ENCODE measurements at places on chromosomes 1 and 21. TPM values are rescaled to one million over a fixed set of nuclear protein-coding genes. Genes with fewer than 3 reads are reported as not detected.

NPPB gene
- polyA plus RNA-seq, result 0.37 TPM

DNA sequence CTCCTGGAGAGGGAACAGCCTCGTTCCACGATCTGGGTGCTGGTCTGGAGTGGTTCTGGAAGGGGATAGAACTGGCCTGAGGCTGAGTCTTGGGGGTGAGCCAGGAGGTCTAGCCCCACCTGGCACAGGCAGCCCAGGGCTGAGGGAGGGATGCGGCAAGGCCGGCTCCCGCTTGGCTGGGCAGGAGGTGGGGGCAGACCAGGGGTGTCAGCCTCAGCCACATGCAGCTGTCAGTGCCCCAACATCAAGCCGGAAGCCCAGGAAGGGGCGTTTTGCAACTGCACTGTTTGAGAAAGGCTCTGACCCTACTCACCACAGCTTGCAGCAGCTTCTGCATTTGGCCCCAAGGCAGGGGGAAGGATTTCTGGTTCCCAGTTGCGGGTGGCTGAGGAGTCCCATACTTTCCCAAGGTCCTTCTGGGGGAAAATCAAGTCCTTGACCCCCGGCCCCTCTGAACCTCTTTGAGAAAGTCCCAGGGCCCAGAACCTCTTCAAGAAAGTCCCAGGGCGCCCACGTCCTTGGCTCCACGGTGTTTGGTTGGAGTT is 2.0 kb downstream of the EFHD2 start:
- no peak for DNase-seq

DNA sequence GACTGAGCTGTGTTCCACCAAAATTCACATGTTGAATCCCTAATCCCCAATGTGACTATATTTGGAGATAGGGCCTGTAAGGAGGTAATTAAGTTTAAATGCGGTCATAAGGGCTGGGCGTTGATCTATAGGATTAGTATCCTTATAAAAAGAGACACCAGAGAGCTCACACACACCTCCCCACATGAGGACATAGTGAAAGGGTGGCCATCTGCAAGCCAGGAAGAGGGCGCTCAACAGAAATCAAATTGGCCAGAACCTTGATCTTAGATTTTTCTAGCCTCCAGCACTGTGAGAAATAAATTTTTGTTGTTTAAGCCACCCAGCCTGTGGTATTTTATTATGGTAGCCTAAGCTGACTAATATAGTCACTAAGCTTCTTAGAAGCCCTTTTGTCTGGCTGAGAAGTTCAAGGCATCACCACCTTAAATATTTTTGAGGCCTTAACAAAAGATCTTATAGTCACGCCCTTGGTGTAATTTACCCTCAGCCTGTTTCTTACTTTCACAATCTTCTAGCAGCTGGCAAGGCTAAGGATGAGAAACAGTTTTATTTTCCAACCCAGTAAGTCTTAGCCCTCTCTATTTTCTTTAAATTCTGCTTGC is 28.8 kb downstream of the GORAB start:
- no peak for DNase-seq

DNA sequence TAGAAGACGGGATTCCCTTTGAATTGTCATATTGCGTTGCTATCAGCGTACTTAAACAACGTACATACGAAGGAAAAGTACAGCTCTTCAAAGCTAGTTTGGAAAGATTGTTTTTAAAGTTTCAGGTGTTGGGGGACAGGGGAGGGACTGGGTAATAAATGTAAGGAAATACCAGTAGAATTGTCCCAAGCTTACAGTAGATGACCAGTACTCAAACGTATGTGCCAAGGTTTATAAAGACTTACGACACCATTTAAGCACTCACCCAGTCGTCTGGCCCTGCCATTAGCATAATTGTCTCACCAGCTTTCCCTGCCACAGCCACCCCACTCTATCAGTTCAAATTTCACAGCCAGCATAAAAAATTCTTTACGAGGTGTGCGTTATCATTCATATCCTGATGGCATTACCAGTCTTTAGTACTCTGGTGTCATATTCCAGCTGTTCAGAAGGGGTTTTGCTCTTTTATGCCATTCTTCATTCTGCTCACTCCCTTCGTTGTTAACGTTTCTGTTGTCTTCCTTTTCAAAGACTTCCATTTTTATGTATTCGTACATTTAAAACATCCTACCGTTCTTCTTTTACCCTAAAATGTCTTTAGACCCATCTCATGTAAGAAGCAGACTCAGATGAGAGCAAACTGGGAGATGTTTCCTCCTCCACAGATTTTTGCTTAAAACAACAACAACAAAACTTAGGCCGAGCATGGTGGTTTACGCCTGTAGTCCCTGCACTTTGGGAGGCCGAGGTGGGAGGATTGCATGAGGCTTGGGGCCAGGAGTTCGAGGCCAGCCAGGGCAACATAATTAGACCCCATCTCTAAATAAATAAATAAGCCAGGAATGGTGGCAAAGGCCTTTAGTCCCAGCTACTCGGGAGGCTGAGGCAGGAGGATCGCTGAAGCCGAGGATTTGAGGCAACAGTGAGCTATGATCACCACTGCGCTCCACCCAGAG is 1.0 kb upstream of the HP1BP3 start:
- no peak for DNase-seq

DNA sequence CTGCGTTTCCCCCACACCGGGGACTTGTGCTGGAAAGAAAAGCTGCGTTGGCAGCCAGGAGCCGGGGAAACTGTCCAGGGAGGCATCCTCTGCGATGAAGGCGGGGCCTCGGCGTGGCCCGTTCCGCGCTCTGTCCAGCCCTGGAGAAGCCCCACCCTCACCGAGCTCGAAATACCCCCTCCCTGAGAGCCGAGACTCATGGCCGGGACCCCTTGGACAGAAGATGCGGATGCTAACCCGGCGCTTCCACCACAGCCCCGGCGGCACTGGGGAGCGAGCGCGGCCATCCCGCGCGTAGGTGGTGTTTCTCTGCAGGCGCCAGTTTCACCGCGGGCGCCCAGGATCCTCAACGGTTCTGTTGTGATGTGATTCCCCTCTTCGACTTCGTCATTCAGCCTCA is 31.6 kb downstream of the PDE9A start:
- DNase-seq, result no peak

DNA sequence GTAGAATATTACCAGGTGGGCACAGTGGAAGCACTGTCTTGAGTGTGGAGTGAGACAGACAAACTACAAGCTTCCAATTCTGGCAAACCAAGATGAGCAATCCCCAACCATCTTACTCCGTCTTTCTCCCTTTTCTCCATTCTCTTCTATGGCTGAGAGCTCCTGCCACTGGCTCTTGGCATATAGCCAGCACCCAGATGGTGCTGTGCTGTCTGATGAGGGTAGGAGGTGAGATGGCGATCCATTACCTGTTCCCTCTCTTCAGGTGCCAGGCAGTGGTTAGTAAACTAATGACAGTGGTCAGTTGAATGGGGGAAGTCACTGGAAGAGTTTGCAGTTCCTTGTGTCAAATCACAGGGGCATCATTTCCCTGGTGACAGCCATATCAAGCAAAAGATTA is 108.4 kb downstream of the FNBP1L start:
- DNase-seq, result no peak

GRCh38 chr1:27632387-27633297 is 2.3 kb downstream of the FGR start:
- no peak for DNase-seq

DNA sequence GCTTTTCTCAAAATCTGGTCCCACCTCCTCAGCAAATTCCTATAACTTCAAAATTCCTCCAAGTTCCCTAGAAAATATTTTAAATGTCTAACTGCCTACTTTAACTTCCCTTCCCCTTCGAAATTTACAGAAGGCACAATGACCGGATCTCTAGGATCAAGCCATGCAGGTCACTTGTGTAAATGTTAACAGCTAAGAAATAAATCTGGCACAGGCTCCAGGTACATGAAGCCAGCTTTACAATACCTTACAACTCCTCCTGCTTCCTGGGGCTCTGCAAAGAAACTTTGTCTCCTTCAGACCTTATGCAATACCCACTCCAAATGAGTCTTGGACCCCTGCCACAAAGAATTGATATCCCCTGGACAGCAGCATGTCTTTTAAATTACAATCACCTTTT is 1164.2 kb downstream of the BRINP3 start:
- DNase-seq, result no peak

- no peak for DNase-seq
Measured at GRCh38 chr1:25431955-25432719, 1.4 kb downstream of the MACO1 start.

GRCh38 chr1:35223084-35223630 is 30.2 kb upstream of the SFPQ start:
- no peak for DNase-seq

DNA sequence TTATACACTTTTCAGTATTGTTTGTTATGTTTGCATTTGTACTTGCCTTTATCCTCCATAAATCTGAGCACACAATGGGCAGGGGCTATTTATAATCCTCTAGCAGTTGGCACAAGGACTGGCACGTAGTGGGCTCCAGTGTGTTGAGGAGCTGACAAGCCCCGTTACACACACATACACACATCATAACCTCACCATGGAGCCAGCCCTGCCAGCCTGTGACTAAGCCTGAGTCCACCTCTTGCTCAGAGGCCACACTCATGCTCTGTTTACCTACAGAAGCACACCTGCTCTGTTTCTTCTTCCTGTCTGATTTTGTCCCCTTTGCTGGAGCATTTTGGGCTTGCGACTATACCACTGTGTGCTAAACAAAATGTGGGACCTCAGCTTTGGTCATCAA is 64.5 kb upstream of the SPATA6 start:
- DNase-seq, result no peak

GRCh38 chr21:45982092-45982757 is 655 bp downstream of the COL6A1 start:
- no peak for DNase-seq

DNA sequence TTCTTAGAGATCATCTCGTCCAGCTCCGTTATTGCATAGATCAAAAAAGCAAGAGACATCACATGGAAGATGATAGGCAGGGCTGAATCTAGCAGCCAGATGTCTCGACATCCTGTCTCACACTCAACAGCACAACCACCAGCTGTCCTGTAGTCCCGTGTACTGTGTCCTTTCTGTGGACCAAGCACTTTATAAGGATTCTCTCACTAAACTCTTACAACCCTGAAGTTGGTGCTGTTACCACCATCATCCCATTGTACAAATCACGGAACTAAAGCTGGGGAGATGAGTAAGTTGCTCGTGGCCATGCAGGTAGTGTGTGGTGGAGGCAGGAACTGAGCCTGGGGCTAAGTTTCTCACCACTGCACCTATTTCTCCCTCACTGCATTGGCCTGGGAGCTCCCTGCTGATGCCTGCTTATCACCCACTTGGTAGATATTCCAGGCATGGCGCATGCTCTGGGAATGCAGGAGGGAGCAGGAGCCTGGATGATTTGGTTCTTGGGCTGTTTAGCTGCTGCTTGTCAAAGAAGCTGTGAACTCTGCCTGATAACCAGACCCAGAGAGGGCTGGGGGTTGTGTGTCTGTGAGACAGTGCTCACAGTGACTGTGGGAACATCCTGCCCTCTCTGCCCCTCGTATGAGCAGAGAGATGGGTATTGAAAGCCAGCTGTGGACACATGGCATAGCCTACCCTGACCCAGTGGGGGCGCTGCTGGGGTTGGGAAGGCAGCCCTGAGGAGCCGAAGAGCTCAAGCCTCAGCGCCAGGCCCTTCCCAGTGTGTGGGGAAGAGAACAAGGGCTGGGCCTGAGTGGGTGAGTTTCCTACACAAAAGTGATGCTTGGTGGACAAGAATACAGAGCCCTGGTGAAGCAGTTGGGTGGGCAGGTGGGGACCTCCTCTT is 13.6 kb downstream of the PPFIA4 start:
- no peak for DNase-seq

DNA sequence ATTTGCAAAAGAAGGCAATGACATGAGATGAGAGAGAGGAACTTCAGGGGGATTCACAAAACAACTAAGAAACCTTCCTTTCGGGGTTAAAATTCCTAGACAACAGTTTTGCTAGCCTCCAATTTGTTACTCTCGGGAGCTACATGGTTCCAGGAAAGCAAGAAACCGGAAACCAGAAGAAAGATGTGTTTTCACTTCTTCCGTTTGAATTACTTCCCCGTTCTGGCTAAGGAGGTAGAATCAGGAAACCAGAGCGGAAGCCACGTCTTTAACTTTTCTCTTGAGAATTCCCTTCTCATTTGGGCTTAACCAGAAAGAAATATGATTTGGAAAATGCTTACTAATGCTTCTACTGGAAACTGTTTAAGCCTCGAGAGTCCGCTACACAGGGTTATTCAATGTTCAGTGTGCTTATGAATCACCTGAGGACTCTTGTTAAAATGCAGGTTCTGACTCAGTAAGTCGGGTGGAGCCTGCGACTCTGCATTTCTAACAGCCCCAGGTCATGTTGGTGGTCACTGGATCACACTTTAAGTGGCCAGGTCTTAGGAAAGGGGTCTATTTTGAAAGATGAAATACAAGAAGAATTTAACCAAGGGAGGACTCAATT is 43.5 kb upstream of the MCOLN3 start:
- DNase-seq, result no peak

DNA sequence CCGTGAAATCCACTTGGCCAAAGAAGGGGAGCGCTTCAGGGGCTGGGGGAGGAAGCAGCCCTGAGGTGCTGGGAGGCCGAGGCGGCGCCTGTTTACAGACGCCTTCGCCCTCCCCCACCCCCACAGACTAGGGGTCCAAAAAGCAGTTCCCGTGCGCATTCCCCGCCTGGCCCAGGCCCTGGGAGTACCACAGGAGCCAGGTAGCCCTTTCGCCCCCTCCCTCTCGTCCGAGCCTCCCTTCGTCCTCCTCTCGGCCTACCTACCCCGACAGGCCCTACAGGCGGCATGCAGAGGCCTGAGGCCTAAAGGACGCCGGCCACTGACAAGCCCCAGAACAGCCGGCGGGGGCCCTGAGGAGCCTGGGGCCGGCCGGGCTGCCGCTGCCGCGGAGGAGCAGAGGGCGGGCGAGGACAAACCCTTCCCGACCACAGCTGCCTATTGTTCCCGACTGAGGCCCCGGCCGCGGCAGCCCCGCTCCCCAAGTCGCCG is 522 bp downstream of the RC3H1 start:
- peak; percentile 52 for DNase-seq

DNA sequence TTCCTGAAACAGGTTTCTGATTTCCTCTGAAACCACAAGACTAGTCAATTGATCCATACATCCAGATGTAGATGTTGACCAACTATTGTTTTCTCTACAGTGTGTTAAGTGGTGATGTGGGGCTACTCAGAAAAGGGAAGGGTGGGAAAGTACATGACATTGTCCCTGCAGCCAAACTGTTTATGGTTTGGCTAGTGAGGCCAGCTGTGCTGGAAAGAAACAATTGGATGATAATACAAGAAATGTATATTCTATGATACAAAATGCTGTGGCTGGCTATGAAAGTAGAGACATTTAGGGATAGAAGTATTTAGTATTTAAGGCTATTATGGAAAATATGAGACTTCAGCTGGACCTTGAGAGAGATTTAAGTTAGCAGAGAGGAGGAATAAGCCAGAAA is 244.5 kb downstream of the ADGRL2 start:
- no peak for DNase-seq

All from left renal pelvis (tissue), 4 donors.